ENCODE measurements at places on chromosomes 5 and 9.

- DNase-seq: no peak
These were observed 146.7 kb downstream of the YTHDC2 start for GRCh38 chr5:113660206-113660605.

DNA sequence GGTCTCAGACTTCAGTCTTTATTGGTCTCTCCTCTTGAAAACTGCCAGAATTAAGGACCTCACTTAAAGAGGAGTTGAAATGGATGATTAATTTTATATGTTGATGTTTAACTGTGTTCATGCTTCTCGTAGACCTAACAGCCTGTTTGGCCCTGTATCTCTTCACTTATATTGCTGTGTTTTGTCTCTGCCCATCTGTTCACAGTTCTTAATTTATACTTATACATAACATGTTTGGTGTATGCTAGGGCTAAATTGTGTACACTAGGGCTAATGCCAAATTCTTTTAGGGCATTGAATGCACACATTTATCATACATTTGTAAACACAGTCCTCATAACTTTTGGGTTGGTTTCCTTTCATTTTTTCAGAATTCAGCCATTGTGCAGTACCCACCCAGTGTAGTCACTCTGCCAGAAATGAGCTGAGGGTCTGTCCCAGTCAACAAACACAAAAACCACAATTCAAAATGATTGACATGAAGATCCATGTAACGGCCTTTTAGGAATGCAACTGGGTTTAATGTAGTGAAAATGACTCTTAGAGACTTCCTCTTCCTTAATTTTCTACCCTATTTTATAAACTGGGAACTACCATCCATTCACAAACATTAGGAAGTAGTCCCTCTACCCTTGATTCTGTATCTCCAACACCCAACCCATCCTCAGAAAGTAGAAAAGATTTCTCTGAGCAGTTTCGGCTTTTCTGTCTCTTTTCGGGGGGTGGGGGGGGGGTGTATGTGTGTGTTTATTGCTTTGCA is 668.8 kb upstream of the KLF4 start:
- no peak for DNase-seq

- DNase-seq: no peak
These were observed 3.8 kb upstream of the CTNNAL1 start for GRCh38 chr9:109017061-109017460.

DNA sequence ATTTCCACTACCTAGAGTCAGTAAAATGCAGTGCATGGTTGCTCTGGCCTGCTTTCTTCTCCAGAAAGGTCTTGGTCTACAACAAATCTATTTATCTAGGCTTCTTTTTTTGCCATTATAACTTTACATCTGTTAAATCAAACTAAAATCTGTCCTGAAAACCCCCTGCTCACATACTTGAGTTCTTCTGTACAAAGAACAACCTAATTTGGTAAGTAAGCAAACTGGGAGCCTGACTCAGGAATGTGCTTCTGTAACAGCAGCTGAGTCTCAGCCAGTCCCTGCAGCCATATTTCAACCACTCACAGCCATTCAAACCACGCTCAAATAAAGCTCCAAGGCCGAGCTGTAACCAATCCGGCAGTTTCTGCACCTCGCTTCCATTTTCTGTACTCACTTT is 95.8 kb downstream of the PLPP1 start:
- DNase-seq: no peak

GRCh38 chr9:92846662-92847145 is 31.1 kb downstream of the ZNF484 start:
- DNase-seq: no peak

DNA sequence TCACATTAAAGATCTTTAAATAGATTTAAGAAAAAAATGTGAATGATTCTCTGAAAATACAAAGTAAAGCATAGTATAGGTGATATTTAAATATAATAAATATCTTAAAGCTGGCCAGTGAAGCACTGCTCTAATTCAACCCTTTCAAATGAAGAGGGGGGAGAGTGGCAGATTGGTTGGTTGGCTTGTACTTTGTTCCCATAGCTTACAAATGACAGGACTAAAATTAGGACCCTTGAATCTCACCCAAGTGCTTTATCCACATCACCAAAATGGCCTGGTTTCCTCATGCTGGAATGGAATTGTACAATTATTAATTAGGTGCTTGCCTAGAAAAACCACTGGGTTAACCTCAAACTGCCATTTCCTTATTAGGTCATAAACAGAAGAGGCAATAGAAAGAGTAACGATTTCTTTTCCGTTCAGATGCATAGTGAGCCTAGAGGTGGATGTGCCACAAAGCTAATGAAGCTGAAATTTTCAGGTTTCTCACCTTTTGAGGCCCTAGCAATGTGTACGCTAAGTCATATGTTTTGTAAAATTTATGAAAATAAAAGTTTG is 354.5 kb upstream of the CDH6 start:
- no peak for DNase-seq
